ENCODE measurements at places on chromosomes 2 and 18.
A peak's percentile ranks its signal among the peaks of the same experiment; 100 is the strongest.

DNA sequence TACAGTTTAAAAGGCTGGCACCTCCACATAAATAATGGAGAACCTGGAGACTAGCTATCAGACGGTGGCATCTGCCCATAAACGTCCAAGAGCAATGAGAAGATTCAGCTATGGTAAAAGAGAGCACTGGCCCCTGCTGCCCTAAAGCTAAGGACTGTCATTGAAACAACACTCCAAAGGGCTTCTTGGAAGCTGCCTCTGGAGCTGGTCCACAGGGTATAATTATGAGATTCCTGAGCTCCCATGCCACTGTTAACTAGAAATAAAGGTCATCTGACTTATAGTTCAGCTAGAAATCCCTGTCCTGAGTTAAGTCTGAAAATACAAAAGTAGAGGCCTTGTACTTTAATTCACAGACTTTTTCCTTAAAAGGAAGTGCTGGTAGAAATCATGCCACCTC lies 39.9 kb upstream of the RBMS1 start:
- DNase-seq = no peak

DNA sequence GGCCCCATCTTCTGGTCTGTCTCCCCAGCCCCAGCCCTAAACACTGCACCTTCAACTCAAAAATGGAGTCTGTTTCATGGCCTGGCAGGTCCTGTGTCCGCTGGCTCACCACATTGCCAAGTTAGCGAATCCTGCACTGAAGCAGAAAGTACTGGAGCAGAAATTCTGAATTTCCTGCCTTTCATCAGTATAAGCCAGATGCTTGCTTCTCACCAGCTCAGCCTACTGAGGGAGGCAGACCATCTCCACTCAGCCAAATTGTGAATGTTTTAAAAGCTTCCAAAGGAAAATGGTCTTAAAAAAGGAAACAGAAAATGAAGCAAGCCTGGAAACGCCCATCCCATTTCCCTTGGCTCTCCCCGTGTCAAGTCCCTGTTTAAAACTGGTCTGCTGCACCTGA lies 157.8 kb downstream of the C1D start:
- no peak for DNase-seq

DNA sequence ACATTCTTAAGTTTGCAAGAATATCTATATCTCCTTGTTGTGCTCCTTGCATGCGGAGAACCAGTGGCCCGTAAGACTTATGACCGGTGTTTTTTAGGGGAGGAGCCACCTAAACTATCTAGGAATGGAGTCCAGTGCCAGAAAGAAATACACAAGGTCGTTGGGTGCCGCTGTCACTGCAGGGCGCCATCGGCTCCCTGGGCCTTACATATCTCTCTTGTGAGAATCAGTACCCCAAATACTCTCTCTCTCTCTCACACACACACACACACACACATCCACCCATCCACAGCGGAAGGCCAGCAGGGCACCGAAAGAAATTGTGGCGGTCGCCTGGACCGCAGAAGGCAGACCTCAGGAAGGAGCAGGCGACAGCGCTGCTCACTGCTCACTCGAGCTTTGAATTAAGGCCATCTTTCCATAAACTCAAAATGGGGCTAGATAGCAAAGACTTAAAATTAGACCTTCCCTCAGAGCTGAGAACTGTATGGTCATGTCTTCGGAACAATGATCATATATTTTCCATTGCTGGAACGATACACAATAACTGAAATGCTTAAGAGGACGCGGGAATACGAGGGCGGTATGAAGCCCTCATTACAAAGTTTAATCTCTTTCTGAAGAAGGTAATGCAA lies 10.4 kb downstream of the NR4A2 start:
- DNase-seq = no peak

GRCh38 chr2:23859983-23860382 lies 66.9 kb downstream of the ATAD2B start:
- peak; percentile 3 for DNase-seq

- no peak for DNase-seq
Observed at GRCh38 chr2:20553580-20553979, 97.3 kb downstream of the HS1BP3 start.

- peak; percentile 88 for DNase-seq
Observed at GRCh38 chr2:218229239-218229638, 12.2 kb downstream of the ARPC2 start.

GRCh38 chr2:96408616-96409015 lies 73.0 kb downstream of the NCAPH start:
- DNase-seq = no peak

DNA sequence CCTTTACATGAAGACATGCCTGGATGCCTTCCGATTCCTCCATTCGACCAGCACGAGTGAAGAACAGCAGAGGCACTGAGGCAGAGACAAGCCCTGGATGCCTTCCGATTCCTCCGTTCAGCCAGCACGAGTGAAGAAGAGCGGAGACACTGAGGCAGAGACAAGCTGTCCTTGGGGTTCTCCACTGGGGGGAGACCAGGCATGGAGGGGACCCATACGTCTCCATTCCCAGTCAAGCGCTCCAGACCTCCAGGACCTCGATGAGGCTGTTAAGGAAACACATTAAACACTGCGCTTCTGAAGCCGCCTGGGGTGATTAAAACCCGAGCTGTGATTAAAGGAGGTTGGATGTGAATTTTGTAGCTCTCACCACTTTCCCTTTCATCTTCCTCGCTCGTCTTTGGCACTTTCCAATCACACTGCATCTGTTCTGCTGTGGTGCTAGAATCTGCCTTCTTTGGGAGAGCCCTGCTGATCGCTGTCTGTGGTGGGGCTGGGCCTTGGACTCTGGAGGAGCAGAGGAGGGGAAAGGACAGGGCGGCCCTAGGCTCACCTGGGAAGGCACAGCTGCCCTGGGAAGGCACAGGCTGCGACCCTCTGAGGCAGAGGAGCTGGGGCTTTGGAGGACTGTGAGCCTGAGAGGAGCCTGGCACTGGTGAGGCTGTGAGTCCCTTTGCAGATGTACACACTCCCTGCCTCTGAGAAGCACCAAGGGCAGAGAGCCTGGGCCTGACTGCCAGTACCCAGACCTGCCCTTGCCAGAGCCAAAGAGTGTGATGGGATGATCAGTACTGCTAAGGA lies 463.1 kb upstream of the HS6ST1 start:
- no peak for DNase-seq

- DNase-seq = no peak
Observed at GRCh38 chr2:44674473-44675284, 266.8 kb upstream of the SIX3 start.

- no peak for DNase-seq
Observed at GRCh38 chr2:207296265-207296948, 130.7 kb upstream of the KLF7 start.

DNA sequence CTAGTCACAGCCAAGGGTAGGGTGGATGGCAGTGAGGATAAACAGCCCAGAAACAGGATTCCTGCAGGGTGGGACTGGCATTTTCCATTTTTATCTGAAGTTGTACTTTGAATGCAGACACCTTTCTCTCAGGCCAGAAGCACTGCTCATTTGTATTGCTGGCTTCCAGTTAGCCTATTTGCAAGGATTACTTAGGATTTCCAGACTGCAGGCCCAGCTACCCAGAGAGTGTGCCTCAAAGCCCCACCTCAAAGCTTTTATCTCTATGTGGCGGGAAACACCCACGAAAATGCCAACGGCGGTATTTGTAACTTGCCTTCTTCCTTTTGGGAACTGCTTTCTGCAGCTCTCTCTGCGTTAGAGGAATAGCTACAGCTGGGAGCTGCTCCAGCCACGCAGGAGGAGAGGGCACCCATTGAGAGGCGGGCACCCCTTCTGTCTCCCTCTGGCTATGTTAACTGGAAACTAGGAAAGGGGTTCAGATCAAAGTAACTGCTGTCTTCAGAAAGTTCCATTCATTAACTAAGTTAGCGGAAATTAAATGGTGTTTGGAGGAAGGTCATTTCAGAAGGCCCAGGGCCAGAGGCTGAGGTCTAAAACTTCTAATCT lies 144.9 kb downstream of the TGIF1 start:
- peak; percentile 26 for DNase-seq

DNA sequence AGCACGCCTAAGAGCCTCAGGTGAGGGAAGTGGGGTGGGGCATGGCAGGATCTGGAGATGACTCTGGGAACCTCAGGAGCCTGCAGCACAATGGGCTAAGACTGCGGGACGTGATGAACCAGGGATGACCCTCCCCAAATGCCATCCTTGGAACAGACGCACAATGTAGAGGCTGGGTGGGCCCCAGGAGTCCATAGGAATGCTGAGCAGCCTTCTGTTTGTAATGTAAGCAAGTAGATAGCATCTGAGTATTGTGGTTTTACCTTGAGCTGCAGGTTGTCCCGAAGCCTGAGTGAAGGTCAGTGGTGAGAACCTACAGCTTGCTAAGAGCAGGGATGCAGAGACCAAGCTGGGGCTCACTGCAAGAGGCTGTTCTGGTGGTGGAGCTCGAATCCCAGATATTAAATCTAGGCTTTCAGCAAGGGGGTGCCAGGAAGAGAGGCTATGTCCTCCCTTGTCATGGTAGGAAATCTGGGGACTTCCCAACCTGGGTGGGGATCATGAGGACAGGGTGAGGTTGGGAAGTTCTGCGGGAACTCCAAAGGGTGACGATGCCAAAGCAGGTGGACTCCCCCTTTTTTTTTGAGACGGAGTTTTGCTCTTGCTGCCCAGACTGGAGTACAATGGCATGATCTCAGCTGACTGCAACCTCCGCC lies 5.8 kb downstream of the SCTR start:
- DNase-seq = no peak

GRCh38 chr2:120391911-120392665 lies 46.2 kb downstream of the INHBB start:
- no peak for DNase-seq

GRCh38 chr2:97663626-97663961 lies 250 bp downstream of the ACTR1B start:
- DNase-seq = no peak

DNA sequence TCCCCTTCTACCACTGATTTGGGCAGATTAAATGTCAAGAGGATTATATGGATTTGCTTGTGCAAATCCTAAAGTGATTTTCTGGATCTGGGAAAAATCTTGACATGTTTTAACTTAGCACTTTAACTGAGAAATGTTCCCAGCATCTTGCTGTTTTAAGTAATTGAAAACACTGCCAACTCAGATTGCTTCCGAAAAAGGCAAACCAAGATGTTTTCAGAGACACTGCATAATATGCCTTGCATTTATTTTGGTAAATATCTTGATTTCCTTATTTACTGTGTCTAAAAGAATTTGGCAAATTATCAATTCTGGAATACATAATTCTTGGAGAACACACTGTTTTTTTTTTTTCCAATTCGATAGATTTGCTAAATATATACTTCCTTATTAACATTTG lies 385.0 kb upstream of the FAM98A start:
- DNase-seq = no peak

GRCh38 chr2:151569167-151569566 lies 159.5 kb downstream of the RIF1 start:
- no peak for DNase-seq

DNA sequence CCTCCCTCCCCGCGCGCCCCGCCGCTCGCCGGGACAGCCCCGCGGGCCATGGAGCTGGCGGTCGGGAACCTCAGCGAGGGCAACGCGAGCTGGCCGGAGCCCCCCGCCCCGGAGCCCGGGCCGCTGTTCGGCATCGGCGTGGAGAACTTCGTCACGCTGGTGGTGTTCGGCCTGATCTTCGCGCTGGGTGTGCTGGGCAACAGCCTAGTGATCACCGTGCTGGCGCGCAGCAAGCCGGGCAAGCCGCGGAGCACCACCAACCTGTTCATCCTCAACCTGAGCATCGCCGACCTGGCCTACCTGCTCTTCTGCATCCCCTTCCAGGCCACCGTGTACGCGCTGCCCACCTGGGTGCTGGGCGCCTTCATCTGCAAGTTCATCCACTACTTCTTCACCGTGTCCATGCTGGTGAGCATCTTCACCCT lies 865 bp downstream of the GALR1 start:
- DNase-seq = no peak

DNA sequence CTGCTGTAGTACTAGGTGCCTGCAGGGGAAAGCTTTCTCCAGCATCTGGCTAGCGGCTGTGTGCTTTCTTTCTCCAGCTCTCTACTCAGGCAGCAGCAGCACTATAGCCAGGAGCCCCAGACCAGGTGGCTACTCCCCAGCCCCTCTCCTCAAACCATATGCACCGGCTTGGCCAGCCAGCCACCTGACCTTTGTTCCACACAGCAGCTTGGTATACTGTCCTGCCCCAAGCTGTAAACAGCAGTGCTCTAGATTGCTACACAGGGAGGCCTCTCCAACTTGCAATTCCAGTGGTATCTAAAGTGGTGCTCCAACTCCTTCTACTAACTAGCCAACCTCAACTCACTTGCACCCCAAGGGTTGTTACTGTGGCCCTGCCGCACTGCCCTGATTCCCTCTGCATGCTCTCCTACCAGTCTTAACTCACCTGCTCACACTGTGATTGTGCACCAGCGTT lies 19.6 kb downstream of the LDAH start:
- no peak for DNase-seq

- no peak for DNase-seq
Observed at GRCh38 chr2:126978333-126978732, 79.6 kb downstream of the TEX51 start.

GRCh38 chr2:163713534-163714311 lies 22.1 kb downstream of the FIGN start:
- no peak for DNase-seq

DNA sequence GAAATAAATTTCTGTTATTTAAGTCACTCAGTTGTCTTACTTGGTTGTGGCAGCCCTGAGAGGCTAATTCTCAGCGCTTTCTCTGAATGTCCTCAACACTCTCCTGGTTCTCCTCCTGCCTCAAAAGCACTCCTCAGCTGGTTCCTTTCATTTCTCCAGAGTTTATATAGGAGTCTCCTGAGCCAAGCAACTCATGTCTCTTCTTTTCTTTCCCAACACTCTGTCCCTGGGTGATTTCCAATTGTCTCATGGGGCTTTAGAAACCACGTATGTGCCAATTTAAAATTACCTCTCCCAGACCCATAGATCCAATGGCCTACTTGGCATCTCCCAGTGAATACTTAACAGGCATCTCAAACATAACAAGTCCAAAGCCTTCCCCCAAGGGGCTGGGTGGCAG lies 184.3 kb downstream of the TTC32 start:
- no peak for DNase-seq

DNA sequence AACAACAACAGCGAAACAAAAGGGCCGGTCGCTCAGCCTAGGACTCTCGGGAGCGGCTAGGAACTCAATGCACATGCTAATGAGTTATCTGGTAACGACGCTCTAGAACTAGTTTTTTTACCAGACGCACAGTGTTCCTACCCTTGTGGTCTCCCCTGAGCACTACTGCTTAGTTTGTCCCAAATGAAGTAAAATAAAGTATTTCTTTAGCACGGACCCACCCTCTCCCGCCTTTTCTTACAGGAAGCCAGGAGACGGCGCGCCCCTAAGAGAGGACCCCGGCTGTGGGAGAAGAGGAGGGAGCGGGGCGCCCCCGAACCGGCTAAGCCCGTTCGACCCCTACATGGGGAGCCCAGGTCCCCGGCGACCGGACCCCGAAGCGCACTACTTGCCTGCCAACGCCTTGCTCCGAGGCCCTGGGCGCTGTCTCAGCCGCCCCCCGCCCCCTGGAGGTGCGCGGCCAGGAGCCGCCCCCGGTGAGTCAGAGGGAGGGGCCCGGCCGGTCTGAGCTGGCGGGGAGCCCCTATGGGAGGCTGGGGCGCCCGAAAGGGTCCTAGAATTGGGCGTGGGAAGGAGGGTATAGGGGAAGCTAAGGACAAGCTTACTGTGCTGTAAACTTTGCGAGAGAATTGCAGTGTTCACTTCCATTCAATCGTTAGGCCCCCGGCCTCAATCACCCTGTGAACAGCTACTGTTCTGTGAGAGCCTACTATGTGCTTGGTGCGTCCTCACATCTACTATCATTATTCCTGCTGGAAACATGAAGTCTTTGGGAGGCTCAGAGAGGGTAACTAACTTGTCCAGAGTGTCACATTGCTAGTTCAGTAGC lies 3.6 kb upstream of the CAPG start:
- DNase-seq = peak; percentile 59

Data from fibroblast of skin of abdomen (primary cell).